ENCODE measurements at places on chromosomes 16 and 17.

GRCh38 chr17:72301887-72302286, 181.1 kb downstream of the SOX9 start:
- no peak for DNase-seq

DNA sequence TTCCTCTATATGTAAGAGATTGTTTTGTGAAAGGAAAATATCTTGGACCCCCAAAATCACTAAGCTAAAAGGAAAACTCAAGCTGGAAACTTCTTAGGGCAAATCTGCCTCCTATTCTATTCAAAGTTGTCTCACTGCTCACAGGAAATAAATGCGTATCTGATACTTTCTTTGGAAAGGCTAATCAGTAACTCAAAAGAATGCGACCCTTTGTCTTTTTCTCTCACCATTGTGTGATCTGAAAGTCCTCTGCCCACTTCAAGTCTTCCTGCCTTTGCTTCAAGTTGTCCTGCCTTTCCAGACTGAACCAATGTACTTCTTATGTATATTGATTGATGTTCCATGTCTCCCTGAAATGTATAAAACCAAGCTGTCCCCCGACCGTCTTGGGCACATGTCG, 157.3 kb downstream of the KIF2B start:
- DNase-seq, result no peak

GRCh38 chr16:81668243-81669097, 110.6 kb upstream of the PLCG2 start:
- no peak for DNase-seq

GRCh38 chr17:64424324-64424849, 24.5 kb upstream of the MILR1 start:
- no peak for DNase-seq

GRCh38 chr17:66775881-66776400, 59.0 kb upstream of the CACNG5 start:
- DNase-seq, result no peak

GRCh38 chr16:29961479-29962343, at the start of gene TMEM219:
TSS of gene TMEM219 (plus strand) at chr16:29962079. CDS start at chr16:29963144, 1,065 bp downstream.
- peak; percentile 95 for DNase-seq

GRCh38 chr16:19014461-19014860, 30.7 kb downstream of the TMC7 start:
- no peak for DNase-seq

DNA sequence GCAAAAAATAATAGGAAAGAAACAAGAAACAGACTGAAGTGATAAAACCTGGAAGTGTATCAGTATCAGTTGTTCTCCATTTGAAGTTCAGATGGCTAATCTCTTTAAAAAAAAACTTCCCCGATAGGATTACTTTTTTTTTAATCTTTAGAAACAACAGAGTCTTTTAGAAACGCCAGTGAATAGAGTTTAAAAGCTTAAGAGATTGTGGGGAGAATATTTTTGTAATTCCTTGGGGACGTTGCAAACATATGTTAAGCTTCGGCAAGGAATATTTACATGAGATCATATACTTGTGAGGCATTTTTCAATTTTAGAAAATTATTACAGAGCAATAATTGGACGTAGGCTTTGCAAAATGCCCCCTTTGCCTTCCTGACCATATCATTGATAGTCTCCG, 13.2 kb downstream of the MAF start:
- DNase-seq, result no peak

DNA sequence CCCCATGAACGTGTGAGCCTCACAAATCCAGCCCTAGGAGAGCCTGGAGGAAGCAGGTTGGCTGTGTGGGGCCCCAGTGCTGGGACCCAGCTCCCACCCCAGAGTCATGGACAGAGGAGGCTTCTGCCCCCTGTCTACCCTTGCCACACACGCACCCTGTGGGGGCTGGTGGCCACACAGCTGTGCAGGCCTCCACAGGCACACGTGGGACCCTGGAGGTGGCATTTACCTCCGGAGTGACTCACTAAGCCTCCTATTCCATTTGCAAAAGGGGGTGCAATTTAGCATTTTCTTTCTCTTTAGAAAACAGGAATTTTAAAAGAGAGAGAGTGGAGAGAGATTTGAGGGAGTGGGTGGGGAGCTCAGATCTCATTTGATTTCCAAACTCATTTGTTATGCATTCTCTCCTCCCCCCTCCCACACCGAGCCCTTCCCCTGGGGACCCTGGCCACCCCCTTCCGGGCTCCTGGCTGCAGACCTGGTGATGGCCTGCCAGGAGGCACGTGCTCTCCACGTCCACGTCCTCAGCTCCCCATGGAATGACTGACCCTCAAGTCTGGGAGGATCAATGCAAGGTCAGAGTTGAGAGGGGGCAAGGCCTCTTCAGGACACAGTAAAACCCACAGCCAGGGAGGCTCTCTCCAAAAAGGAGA, 6.8 kb downstream of the PITPNM3 start:
- no peak for DNase-seq

GRCh38 chr17:64411999-64412771, 21.5 kb upstream of the PECAM1 start:
- DNase-seq, result no peak

- DNase-seq, result no peak
These were observed 109.5 kb downstream of the ANKFN1 start for GRCh38 chr17:56262803-56263202.

GRCh38 chr16:64489449-64489848, 632.4 kb downstream of the CDH11 start:
- DNase-seq, result no peak

- DNase-seq, result no peak
These were observed 13.3 kb downstream of the ARL2BP start for GRCh38 chr16:57258226-57258909.

DNA sequence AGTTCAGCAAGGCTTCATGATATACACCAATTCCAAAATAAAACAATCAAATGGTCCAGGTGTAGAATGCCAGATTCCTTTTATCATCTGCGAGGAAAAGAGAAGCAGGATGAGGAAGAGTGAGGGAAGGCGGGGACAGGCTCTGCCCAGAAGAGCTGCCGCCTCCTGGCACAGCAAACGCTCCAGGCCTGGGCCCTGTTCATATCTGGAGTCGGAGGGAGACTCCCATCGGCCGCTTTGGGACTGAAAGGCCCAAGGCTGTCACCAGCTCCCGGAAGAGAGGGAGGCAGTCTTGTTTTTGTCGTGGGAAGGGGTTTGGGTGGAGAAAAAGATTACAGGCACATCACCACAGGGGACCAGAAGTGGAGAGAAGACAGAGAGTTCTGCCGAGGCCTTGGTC, 29.0 kb upstream of the SLC25A19 start:
- DNase-seq, result no peak

- no peak for DNase-seq
These were observed 48.0 kb downstream of the SRL start for GRCh38 chr16:4193920-4194319.

DNA sequence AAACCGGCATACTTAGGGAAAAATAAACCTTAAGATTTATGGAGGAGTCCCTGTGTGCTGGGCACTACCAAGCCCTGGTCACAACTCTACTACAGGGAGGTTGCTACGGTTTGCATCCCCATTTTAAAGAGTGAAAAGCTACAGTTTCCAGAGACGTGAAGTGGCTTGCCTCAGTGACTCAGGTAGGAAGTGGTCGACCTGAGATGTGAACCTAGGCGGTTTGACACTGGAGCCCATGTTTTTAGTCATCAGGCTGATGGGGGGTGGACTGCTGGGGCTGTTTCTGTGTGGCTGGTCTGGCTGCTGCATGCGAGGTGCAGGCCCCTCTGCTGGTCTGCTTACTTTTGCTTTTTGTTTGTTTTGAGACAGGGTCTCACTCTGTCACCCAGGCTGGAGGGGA, 6.6 kb downstream of the COX6A2 start:
- no peak for DNase-seq

DNA sequence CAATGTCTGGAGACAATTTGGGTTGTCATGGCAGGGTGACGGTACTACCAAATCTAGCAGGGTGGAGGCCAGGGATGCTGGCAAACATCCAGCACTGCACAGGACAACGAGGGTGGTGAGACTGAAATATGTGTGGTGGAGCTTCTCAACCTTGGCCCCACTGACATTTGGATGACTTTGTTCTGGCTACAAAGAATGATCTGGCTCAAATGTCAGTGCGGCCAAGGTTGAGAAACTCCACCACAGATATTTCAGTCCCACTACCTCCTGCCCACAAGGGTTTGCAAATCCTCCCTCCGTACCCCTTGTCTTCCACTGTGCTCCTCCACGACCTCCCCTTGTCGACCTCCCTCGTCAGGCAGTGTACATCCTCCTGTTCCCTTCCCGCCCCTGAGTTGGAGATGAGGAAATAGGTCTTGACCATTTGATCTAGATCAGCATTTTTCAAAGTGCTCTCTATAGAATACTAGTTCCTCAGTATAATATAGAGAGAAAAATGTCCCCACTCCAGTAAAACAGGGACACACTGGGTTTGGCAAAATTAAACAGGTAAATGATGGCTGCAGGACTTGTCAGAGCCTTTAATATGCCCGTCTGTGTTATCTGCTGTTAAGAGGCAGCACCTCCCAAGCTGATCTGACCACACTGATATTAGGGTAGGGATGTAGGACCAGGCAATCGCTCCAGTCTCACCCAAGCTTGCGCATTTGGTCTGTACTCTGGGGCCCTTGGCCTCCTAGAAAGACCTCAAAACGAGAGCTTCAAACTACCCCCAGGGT, 6.8 kb downstream of the OSGIN1 start:
- DNase-seq, result no peak

- DNase-seq, result no peak
These were observed 1100.6 kb upstream of the RBFOX1 start for GRCh38 chr16:6232056-6232455.

DNA sequence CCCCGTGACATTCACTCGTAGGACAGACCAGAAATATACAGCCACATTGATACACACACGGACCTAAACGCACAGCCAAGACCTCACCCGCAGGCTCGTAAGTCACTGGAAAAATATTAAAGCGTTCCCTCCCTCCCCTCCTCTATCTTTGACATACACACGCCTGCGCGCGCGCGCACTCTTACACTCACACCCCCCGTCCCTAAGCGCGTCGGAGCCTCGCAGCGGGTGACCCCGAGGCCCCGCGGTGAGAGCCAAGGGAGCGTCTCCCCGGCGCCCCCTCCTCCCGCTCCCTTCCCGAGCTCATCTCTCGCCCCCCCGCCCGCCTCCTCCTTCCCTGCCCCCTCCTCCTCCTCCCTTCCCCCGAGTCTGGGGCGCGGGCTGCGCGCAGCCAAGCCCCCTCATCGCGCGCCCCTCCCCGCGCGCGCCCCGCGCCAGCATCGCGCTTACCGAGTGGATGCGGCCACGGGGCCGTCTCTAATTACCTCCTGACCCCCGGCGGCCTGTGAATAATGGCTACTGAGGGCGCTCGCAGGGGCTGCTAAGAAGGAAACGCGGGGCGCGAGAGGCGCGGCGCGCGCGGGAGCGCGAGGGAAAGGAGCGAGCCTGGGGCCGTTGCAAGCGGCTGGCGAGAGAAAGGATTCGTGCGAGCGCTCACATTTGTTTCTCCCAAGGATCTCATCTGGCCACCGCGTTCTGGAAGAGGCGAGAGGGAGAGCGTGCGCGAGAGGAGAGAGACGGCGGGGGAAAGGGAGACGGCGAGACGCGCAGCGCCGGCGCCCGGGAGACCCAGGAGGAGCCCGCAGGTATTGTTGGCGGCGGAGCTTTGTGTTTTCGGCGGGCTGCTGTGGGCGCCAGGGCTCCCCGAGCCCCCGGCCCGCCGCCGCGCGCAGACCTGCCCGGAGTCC, 42.4 kb downstream of the RAI1 start:
- no peak for DNase-seq

DNA sequence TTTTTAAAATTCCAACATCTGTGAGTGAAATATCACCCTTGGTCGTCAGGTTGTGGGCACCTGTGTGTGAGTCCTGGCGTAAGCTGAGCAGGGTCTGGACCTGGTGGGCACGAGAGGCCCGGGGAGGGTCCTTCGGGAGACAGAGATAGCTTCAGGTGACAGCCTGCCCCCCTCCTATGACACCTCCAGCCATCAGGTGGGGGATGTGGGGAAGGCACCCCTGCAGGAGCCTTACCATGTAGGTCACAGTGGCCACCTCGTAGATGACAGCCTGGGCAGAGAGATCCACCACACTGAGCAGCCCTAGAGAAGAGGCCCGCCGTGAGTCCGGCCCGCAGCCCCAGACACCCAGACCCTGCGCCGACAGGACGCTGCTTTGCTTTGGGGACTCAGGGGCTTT, 11.2 kb downstream of the SLC47A2 start:
- no peak for DNase-seq

DNA sequence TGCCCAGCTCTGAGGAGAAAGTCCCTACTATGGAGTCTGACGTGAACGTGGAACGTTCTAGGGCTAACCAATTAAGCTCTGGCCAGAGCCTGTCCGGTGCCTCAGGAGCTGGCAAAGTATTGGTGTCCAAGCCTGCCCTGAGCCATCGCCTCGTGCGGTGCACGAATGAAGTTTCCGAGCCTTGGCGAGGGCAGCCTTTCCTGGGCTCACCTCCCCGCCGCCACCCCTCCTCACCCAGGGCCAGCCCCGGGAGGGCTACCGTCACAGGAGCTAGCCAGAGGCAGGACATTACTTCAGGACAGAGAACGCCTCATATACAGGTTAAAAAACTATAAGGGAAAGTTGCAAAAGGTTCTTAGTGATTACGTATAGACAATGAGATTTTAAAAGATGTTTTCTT, 23.6 kb upstream of the TRAP1 start:
- DNase-seq, result no peak

- no peak for DNase-seq
These were observed 4.1 kb upstream of the C1QTNF1 start for GRCh38 chr17:79019632-79020584.

GRCh38 chr17:81396722-81397313, 1.6 kb downstream of the BAHCC1 start:
- no peak for DNase-seq

Measured in stimulated activated CD4-positive, alpha-beta T cell treated with anti-CD3 and anti-CD28 coated beads, Interleukin-15, amount 100 ng/mL, for 1 hour (primary cell).